Activated CD8-positive, alpha-beta T cell treated with anti-CD3 and anti-CD28 coated beads for 36 hours (primary cell): ENCODE measurements at places on chromosomes 3 and 15. TPM values are rescaled to one million over a fixed set of nuclear protein-coding genes. Genes with fewer than 3 reads are reported as not detected.

DNA sequence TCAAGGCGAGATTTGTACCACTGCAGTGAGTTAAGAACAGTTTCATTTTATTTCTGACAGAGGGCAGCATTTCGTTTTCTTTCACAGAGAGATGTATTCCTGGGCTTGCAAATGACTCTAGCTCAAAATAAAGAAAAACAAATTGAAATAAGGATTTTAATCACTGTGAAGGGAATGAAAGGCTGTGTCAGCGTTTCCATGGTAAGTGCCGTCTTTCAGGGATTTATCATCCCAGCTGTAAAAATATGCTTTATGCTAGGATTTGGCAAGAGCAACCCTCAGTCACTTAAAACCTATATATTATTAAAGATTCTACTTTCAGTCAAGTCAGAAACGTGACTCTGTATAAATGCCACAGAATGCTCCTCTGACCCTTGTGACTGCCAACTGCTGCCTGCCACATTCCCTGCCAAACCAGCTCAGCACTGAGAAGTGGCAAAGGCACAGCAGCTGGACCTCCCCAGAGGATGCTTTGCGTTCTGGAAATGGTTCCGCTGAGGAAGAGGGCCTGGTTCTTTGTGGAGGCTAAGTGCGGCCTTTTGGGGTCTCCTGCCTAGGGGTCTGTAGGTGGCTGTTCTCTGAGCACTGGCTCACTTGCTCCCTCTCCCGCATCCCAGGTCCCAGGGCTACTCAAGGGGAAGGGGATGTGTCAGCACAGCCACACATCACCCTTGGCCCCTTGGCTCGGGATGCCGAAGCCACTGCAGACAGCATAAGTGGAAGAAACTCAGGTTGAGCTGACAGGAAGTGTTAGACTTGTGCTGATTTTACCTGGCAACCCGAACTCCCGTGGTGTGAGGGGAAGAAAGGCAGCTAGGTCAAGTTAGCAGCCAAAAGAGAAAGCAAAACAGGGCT is 56.6 kb upstream of the POMGNT2 start:
- DNase-seq: peak; percentile 49

DNA sequence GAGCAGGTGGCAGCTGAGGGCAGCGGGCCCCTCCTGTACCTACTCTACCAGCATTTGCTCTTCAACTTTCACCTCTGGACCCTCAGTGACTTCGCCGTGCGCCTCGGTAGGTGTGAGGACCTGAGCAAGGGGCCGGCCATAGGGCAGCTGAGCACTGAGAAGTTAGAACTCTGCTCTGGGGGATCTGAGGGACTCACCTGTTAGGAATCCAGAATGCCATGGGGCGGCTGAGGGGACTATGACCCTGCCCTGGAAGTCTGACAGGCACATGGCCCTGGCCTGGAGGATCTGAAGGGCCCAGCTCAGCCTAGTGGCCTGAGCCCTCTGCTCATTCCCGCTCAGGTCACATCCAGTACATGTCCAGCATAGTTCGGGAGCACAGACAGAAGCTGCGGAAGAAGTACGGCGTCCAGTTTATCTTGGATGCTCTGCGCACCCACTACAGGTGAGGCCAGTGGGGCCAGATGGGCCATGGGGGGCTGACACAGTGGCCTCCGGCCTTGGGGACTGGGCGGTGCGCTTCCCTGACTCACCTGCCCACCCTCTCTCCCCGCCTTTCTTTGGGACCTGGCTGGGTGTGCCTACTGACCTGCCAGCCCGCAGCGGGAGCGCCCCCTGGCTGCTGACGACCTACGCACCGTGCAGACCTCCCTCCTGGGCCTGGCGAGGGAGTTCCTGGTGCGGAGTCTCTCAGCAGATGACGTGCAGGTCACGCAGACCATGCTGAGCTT is 18.8 kb downstream of the NBEAL2 start:
- DNase-seq: peak; percentile 86

- DNase-seq: no peak
Observed at GRCh38 chr15:80076321-80077318, 17.1 kb downstream of the ZFAND6 start.

GRCh38 chr3:139477710-139478640 is 1.7 kb upstream of the RBP2 start:
- DNase-seq: no peak

DNA sequence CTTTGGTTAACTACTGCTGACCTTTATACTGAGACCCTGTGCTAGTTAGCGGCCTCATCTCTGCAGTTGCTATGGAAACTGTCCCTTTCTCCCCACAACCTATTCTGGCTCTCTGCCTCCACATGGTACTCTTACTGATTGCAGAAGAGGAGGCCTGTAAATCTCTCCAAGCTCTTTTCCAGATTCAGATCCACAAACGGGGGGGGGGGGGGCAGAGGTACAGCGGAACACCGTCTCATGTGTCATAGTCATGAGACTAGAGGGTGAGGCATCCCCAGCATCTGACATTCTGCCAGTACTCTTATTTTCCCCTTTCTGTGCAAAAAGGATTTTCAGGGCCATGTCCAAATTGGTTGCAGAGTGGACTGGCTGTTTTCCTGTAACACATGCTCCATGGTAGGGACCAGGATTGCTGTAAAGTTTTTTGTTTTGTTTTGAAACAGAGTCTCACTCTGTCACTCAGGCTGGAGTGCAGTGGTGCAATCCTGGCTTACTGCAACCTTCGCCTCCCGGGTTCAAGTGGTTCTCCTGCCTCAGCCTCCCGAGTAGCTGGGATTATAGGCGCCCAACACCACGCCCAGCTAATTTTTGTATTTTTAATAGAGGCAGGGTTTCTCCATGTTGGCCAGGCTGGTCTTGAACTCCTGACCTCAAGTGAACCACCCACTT is 8.3 kb upstream of the MAP1A start:
- DNase-seq: no peak

DNA sequence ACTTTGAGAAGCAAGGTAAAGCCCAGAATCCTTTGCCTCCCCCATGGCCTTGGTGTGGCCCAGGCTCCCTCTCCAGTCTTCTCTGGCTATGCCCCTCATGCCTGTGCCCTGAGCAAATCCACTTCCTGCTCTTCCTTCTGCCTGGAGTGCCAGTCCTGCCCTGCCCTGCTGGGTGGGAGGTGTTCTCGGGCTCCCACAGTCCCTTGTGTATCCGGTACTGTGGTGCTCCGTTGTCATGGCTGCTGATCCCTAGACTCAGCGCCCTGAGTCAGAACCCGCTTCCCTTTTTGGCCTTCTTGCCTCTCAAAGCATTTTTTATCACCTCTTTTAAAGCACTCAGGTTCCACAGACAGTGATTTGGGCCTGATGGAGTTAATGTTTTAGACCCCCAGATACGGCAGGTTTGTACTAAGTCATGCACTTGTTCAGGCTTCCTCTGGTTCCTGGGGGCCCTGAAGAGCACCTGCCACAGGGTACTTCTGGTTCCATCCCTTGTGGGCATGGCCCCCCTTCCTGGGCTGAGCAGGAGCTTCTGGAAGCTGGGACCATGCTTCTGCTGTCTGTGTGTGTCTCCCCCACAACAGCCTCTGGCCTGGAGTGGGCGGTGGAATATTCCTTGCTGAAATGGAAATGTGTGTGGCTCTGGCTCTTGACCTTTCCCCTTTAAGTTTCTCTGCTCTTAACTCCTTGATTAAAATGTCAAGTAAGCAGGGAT is 29.6 kb upstream of the ADAMTS7 start:
- DNase-seq: no peak

GRCh38 chr3:72102112-72102616 is 317.2 kb upstream of the PROK2 start:
- no peak for DNase-seq

DNA sequence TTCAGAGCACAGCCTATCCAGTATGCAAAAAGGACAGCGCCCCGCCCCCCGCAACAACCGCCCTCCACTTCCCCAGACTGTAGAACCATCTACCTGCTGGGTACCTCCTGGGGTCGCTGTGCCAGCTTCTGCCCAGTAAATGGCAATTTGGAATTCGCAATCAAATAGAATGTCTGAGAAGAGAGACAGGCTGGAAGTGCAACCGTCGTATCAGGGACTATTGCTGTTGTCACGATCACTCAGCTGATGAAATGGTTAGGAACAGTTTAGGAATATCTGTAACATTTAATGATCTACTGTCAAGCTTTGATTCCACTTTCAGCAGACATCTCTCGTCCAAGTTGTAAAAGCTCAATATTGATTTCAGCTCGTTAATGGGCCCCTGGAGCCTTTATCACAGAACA is 13.3 kb upstream of the PARL start:
- peak; percentile 27 for DNase-seq

Gene GOLGA8J
- total RNA-seq: 0.38 TPM

GRCh38 chr3:138769616-138770015 is 65.1 kb downstream of the PIK3CB start:
- DNase-seq: no peak

- peak; percentile 84 for DNase-seq
Observed at GRCh38 chr3:129627350-129628168, 21.1 kb upstream of the PLXND1 start.

GRCh38 chr3:186806089-186807055 is at the start of gene RFC4:
Gene RFC4 (minus strand): TSS chr3:186806482. CDS start chr3:186804713, 1,769 bp downstream.
- peak; percentile 88 for DNase-seq

DNA sequence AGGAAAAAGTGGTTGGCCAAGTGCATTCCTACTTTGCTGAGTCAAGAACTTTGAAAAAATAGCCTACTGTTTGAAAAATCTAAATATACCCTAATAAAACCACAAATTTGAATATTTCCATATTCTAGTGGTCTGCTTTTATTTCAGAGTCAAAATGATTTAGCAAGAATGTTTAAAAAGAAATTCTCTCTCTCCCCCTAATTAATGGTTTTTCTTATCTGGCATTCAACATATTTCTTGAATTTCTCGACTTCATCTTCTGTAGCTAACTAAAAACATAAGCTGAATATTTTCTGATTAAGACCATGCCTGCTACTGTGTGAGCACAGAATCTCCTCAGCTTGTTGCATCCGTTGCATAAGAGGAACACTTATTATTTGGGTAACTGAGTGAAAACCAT is 563.5 kb upstream of the TBL1XR1 start:
- DNase-seq: no peak

Gene PP2D1
- total RNA-seq: not detected

DNA sequence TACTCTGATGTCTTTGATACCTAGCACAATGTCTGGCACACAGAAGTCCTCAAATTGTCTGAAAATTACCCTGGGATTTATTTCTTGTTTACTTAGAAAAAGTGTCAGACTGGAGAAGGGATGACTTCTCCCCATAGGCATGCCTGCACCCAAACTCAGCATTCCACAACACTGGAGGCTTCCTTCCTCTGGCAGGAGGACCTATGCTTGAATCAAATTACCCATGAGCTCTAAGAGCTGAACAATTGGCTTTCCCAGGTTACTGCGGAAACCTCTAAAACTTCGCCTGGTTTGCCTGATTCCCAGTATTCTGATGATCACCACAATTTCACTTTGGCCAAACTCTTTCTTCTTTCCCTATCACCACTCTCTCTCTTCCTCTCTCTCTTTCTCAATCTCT is 217.4 kb downstream of the DIPK2A start:
- DNase-seq: no peak

DNA sequence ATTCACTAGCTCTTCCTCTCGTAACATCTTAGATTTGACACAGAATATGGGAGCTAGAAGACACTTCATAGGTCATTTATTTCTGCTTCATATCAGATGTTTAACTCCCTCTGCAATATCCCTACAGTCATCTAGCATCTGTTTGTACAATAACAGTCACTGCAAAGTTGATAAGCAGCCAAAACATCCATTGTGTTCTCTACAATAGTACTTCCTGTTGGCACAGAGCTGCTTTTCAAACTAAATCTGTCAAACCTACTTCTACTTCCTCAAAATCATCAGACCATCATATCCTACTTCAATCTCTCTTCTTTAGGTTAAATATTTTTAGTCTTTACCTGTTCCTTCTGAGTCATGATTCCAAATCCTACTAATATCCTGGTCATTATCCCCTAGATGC is 233.2 kb downstream of the FGF12 start:
- no peak for DNase-seq

Gene CSPG5
- 0.54 TPM for total RNA-seq

Gene CISH
- total RNA-seq: 307 TPM

Gene EHHADH
- total RNA-seq: 4.0 TPM

DNA sequence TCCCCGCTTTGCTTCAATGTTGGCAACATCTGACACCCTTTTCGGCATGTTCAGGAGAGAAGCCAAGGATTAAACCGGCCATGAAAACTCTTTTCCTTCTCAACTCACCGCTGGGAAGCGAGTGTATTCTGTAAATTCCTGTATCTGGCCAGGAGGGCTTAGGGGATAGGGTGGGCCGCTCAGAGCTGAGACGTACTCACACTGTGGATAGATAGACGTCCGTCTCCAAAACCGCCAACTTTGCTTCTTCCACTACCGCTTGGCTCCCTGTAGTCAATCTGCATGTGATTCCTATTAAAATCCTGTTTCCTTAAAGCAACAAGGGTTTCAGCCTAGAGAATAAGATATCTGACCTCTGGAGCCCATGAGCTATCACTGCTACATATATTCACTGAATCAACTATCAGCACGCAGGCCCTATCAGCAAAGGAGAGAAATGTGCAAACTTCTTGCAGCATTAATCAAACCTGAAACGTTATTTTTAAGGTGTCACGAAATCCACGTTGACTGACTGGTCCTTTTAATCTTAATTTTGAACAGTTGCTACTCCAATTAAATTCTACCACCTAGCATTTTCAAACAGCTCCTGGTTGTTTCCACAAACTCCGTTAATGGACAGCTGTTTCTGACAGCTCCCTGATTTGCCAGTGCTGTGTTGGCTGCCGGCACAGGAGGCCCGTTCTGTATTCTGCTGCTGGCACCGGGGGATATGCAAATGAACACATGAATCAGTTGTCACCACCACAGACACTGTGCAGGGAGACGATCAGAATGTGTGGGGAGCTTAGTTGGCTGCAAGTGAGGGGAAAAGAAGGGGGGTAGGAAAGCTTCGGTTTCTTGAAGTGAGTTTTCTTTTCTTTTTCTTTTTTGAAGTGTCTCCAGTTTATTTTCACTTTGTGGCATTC is 438.9 kb upstream of the ARRDC4 start:
- no peak for DNase-seq

DNA sequence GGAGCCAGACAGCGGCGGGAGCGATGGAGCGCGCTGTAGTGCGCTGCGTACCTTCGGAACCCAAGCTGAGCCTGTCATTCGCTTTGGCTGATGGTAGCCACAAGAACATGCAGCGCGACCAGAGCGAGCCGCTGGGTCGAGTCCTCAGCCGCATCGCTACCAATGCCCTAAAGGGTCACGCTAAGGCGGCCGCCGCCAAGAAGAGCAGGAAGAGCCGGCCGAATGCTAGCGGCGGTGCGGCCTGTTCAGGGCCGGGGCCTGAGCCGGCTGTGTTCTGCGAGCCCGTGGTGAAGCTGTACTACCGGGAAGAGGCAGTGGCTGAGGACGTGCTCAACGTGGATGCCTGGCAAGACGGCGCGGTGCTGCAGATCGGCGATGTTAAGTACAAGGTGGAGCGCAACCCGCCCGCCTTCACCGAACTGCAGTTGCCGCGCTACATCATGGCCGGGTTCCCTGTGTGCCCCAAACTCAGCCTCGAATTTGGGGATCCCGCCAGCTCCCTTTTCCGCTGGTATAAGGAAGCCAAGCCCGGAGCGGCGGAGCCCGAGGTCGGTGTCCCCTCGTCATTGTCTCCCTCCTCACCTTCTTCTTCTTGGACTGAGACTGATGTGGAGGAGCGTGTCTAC is 498 bp downstream of the PDE12 start:
- peak; percentile 47 for DNase-seq
